LHCN-M2 (cell line): ENCODE measurements at places on chromosomes 4 and X. TPM values are rescaled to one million over a fixed set of nuclear protein-coding genes. Genes with fewer than 3 reads are reported as not detected.

- peak; percentile 56 for DNase-seq
Observed at GRCh38 chr4:48331577-48332330, 9.6 kb upstream of the SLAIN2 start.

DNA sequence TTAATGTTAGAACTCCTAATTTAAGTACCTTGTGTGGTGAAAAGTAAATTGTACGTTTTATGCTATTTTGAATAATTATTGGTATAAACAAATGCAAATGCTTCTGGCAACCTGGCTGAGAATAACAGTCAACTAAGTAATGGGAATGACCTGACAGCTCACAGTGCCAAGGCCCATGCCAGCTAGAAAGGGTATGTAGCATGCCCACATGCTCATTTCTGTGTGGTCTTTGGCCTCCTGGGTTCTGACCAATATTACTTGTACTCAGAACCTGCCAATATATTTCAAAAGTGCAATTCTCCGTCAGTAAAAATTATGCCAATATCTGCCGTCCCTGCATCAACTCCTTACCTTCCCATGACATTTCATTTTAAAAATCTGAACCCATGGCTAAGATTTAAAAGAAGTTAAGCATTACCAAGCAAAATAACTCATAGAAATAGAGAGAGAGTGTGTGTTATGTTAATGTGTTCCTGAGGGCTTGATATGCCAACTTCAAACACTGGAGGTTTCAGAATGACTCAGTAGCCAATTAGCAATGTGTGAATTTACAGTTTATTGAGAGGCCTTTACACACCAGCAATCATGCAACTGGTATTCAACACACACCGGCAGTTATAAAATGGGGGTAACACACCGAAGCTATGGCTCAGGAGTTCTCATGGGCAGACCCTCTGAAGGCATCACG, 820.8 kb downstream of the FSTL5 start:
- no peak for DNase-seq

DNA sequence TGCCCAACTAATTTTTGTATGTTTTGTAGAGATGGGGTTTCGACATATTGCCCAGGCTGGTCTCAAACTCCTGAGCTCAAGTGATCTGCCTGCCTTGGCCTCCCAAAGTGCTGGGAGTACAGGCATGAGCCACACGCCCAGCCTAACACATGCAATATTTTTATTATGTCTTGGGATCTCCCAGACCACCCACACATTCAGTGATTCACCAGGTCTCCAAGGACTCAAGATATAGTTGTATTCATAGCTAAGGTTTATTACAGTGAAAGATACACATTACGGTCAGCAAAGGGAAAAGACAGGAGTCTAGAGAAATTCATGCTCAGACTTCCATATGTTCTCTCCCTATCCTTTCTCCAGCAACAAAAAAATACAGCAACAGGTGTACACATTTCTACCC, 25.5 kb upstream of the FAM120C start:
- DNase-seq, result peak; percentile 49

DNA sequence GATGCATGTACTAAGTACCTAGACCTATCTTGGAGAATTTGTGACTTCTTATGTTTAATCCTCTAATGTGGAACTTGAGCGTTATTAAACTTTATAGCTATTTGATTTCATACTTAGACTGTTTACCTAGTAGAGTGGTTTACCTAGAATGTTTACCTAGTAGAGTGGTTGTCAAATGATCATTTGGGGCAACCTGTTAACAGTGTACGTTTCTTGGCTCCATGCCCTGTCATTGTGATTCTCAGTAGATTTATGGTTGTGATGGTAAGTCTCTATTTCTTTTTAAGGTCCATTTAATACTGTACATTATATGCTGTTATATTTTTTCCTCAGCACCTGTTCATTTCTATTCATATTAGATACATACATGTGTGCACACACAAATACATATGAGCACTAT, 233.0 kb upstream of the MAD2L1 start:
- DNase-seq, result no peak

DNA sequence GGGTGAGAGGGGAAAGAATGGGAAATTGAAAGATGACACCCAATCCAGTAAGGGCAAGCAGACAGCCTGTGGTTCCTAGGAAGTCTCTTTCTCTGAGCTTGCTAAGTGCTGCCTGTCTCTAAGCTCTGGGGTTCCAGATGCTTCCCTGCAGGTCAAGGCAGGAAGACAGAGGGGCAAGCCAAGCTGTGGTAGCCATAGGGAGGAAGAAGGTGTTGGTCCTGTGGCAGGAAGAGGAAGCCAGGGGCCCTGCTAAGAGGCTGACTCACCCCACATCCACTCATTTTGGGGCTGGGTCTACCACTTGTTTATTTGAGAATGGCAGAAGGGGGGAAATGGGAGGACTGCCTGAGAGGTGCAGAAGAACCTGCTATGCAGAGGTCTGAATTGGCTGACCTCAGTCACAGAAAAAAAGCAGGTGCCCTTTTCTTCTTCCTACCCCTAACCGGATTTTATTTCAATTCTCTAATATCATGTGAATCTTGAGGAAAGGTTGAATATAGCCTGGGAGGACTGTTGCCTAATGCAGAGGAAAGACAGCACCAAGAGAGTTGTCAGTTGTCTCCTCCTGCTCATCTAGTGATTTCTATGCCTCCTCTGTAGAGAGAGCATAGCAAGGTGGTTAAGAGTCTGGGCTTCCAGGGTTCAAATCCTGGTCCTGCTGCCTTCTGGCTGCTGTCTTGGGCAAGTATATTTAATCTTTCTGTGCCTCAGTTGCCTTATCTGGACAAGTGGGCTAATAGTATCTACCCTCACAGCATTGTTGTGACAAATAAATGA, 27.4 kb downstream of the HOPX start:
- DNase-seq, result no peak

Gene ERCC6L
- total RNA-seq, result 15.3 and 18.0 TPM in 2 replicates

GRCh38 chrX:18578546-18578945, 93.4 kb downstream of the RS1 start:
- DNase-seq, result no peak

- DNase-seq, result no peak
Observed at GRCh38 chr4:76998251-76998901, 48.8 kb downstream of the SEPTIN11 start.

DNA sequence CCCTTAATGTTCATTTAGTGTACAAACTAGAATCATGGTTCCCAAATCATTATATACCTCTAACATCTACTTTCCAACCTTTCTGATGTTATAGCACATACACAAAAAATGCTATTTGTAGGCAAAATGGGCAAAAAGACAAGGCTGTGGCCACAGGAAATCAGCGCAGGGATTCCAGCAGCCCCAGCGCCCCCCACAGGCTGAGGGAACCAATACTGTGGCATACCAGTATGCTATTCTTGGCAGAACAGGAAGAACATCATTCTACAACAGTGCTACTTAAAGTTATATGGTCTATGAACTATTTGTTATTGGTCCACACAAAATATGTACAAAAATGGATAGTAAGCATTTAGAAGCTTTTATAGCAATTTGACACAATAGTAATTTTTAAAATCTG, 25.3 kb downstream of the STEEP1 start:
- no peak for DNase-seq

DNA sequence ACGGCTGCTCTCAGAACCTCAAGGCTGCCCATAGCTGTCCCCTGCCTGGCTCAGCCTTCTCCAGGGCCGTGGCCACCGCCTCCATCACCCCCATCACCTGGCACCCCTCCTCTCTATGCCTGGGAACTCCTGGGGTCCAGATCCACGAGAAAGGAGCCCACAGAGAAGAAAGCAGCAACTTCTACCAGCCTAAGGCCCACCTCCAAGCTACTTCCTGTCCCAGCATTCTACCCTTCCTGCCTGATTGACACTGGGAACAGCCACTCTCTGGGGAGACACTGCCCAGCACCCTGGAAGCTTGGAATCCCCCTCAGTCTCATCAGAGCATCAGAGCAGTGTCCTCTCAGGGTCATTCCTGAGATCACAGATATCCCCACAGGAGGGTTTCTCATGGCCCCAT, 36.9 kb upstream of the PROM1 start:
- DNase-seq, result no peak

- DNase-seq, result peak; percentile 78
Observed at GRCh38 chr4:74874753-74875367, 58.1 kb upstream of the PARM1 start.

DNA sequence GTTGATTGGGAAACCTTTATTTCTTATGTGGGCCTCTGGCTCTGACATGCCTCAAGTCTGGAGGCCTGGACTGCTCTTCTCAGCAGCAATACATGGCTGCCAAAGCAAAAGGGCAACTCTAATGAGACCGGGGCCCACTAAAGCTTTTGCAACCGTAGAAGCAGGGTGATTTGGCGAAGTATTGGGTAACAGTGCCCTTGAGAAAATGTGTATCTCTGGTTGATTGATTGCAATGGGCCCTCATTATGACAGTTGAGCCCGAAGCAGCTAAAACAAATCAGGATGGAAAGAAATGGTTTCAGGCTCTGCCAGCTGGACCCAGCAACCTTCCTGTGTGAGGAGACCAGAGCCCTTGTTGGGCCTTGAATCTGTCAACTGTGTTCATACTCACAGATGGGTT, 73.4 kb downstream of the CLCN4 start:
- DNase-seq, result no peak

Gene STARD8
- total RNA-seq, result 10.6 and 12.1 TPM in 2 replicates

- DNase-seq, result peak; percentile 95
Observed at GRCh38 chrX:47662144-47662657, 3.2 kb upstream of the UXT start.

GRCh38 chrX:108271397-108271787, 166.8 kb downstream of the COL4A6 start:
- DNase-seq, result no peak

DNA sequence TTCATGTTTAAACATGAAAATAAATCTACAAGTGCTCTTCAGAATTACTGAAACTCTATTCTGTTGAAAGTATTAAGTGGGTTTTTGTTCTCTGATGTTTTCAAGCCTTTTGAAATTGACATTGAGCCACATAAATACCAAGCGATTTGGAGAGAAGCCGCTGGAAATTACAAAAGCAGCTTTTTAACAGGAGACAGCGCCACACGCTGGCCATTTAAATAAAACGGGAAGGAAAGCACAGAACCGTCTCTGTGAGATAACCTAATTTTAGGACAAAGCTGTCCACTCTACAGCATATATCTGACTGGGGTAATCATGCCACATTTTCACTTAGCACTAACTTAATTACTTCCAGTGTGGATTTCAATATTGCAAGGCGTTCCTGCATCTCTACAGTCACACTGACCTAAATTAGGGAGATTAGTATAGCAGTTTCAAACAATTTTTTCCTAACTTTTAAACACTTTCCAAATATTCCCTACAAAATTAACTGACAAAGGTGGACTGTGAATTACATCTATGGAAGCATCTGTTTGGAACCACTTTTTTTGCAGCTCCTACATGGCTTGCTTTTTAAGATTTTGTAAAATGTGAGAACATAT, 6.8 kb upstream of the ANOS1 start:
- DNase-seq, result no peak

Gene TXK
- total RNA-seq, result 0.51 and 0.92 TPM in 2 replicates

DNA sequence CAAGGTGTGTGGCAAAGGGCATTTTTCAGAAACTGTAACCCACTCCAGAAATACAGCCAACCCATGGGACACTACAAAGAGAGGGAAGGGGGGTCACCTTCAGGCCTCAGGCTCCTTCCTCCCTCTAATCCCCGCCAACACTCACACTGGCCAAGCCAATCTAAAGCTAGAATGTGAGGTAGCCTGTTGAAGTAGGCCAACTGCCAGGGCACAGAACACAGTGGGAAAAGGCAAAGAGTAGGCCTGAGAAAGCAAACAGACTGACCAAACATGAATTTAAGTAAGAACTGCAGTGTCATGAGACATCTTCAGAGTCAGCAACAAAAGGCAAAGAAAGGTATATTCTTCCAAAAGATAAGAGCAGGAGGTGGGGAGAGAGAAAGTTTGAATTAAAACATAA, 289.0 kb downstream of the HNRNPD start:
- no peak for DNase-seq

Gene PALLD
- 143 and 176 TPM in 2 replicates for total RNA-seq

Gene TRPC5OS
- total RNA-seq, result not detected in 2 replicates

- no peak for DNase-seq
Observed at GRCh38 chr4:134243742-134244713, 42.4 kb upstream of the PABPC4L start.

Gene MAGEB18
- not detected in 2 replicates for total RNA-seq

- no peak for DNase-seq
Observed at GRCh38 chr4:68462691-68463090, 15.4 kb downstream of the TMPRSS11E start.

DNA sequence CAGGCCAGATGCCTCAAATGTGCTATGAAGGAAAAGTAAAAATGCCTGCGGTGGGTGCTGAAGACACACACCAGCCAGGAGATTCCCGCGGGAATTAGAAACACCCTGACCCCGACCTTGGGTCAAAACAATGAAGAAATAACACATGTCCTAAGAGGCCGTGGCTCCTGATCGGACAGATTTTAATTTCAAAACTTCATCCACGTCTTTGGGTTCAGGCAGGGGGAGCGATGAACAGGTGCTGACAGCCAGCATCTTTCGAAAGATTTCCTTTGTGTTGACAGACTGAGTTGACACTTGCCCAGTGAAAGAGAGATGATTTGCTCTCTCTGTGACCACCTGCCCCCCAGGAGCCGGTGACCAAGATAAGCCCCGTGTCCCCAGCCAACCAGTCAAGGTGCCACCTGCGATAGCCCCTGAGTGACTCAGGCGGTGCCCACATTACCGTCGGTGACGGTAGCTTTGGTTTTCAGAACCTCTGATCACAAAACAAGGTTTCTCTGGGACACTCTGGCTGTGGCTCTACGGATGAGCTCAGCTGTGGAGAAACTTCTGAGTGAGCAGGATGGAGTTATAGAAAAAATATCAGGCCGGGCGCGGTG, 11.0 kb upstream of the IL3RA start:
- no peak for DNase-seq

Gene HSFX4
- total RNA-seq, result not detected in 2 replicates

Gene GPRASP2
- 12.6 and 13.0 TPM in 2 replicates for total RNA-seq

GRCh38 chr4:7799306-7799705, 140.4 kb downstream of the AFAP1 start:
- DNase-seq, result no peak

GRCh38 chrX:123256378-123256777, 72.3 kb downstream of the GRIA3 start:
- DNase-seq, result no peak

DNA sequence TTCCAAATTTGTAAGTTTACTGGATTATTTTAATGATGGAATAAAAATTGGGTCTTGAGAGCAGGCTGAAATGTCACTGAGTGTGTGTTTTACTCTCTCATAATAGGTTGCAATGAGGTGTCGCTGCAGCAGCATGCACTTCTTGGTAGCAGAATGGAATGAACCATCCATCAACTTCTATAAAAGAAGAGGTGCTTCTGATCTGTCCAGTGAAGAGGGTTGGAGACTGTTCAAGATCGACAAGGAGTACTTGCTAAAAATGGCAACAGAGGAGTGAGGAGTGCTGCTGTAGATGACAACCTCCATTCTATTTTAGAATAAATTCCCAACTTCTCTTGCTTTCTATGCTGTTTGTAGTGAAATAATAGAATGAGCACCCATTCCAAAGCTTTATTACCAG, 2.6 kb downstream of the SAT1 start:
- no peak for DNase-seq

DNA sequence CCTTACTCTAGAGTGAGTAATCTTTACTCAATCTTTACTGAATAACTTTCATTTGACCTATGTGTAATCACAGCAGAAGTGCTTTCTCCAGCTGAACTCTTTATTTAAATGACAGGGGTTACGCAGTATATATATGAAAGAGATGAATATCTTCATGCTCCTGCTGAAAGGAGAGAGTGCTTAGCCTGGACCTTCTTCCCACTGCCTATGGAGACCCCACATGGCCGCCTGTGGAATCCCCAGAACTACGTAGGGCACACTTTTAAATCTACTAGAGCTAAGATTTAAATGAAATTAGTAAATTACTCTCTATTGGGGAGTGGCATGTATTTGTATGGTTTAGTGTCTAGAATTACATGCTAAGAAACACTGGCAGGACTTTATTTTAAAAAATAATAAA, 391.2 kb downstream of the ANKRD50 start:
- no peak for DNase-seq
